ENCODE measurements at places on chromosomes 12 and 14. TPM values are rescaled to one million over a fixed set of nuclear protein-coding genes. Genes with fewer than 3 reads are reported as not detected.

The ADCY6 gene
- 17.5 TPM for total RNA-seq

The KRT76 gene
- not detected for total RNA-seq

The RALGAPA1 gene
- 14.8 TPM for total RNA-seq

The UNC79 gene
- 0.16 TPM for total RNA-seq

The POTEG gene
- total RNA-seq, result not detected

The CLBA1 gene
- total RNA-seq, result 4.9 TPM

The SLC5A8 gene
- not detected for total RNA-seq

The WSCD2 gene
- total RNA-seq, result not detected

The PRH2 gene
- total RNA-seq, result not detected

The PCK2 gene
- total RNA-seq, result 43.4 TPM

The MYF5 gene
- total RNA-seq, result not detected

The COX6A1 gene
- total RNA-seq, result 440 TPM
